ENCODE measurements at places on chromosomes 12 and 14.
A peak's percentile ranks its signal among the peaks of the same experiment; 100 is the strongest.

DNA sequence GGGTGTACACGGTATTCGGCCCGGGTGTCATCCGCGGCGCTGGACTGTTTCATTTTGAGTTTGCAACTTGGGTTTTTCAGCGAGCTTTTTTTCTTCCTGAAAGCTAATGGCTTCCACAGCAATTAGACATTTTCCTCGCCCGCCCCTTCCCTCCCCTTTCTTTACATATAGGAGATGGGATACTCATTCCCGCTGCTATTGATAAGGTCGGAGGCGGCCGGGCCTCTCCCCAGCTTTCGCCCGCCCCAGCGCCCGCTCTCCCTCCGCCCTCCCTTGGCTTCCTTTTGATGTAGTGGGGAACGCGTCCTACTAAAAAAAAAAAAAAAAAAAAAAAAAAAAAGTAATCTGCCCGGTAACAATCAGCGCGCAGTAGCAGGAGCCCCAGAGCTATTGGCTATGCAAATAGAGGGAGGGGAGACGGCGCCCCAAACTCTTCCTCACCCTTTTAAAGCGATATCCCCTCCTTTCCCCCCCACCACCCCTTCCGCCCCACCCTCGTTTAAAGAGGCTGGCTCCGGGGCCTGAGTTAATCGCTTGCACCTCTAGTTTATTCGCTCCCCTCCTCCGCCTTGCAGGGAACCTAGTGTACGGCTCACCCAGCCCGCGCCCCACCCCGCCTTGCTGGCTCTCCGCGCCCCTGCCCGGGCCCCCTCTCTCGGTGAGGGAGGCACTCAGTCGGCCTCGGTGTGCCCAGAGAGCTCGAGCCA is 1.7 kb upstream of the CCND2 start:
- DNase-seq, result peak; percentile 87

DNA sequence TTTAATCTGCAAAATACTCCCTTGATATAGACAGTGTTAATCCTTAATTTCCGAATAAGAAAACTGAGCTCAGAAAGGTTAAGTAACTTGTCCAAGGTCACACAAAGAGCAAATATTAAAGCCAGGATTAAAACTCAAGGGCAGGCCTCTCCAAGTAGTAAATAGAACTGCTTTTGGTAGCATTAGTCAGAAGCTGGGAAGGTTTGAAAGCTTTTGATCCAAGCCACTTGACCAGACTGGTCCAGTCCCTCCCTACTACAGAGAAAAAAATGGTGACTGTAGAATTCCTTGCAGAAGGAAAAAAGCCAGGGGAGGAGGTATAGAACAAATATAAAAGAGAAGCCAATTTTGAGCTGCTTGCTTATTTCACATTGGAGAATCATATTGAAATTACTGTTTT is 111.5 kb downstream of the NT5DC3 start:
- no peak for DNase-seq

DNA sequence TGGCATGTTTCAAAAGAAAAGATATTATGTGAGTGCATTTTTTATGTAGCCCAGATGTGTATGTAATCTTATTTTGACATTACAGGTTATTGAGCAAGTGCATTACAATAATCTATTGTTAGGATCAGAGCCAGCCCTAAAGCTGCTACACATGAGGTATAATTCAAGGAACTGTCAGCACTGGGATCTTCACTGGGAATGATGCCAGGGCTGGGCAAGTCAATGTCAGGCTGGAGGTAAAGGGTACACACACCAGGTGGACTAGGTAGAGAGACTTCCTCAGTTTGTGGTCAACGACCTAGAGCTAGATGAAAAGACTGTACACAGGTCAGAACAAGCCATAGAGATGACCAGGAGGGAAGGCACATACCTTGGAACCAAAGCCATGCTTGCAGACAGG is 15.4 kb downstream of the TRIM9 start:
- DNase-seq, result no peak

DNA sequence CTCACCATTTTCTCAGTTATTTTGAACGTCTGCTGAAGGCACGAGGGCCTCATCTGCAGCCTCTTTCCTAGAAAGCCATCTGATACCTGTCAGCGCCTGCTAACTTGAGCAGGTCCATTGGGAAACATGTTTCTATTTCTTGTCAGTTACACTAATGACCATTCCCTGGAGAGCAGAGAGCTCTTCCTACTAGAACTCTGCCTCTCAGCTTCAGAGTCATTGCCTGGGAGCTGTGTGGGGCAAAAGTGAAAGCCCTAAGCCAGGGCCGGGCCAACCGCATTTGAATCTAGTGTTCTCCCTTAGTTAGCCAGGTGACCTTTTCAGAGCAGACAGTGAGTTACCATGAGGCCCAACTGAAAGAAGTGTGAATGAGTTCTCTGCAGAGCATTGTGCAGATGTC is 135.8 kb downstream of the EML1 start:
- DNase-seq, result no peak

DNA sequence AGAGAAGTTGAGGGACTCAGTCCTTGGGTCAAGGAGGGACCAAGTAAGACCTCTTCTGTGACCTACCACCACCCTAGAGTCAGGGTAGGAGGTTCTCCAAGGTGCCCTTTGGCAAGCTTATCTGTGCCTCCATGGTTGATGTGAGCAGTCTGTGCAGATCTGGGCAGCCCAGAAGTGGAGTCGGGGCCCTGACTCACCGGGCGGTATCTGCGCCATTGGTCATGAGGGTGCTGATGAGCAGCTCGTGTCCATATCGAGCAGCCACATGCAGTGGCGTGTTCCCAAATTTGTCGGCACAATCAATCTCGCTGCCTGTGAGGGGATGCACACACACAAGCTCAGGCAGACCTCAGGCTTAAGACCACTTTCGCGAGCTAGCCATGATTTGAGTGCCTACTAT is 5.1 kb downstream of the ANKRD52 start:
- no peak for DNase-seq

GRCh38 chr14:62126879-62127478 is 364.8 kb downstream of the SNAPC1 start:
- no peak for DNase-seq

DNA sequence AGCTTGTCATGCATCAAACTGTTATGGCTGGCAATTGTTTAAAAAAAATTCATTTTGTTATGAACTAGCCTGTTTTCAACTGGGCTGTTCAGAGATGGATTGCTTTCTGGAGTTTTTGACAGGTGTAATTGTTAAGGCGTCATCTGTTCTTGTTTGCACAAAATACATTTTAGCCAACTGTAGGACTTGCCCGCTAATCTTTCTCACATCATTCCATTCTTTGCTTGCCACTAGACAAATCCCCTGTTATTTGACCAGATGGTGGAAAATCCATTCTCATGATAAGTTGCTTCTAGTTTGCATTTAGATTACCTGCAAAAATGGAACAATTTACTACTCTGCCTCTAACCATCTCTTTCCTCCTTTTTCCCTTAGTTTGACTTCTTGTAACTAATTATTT is 114.3 kb downstream of the NPAS3 start:
- no peak for DNase-seq

- DNase-seq, result peak; percentile 20
These were observed 31.1 kb downstream of the CCDC177 start for GRCh38 chr14:69543341-69544115.

DNA sequence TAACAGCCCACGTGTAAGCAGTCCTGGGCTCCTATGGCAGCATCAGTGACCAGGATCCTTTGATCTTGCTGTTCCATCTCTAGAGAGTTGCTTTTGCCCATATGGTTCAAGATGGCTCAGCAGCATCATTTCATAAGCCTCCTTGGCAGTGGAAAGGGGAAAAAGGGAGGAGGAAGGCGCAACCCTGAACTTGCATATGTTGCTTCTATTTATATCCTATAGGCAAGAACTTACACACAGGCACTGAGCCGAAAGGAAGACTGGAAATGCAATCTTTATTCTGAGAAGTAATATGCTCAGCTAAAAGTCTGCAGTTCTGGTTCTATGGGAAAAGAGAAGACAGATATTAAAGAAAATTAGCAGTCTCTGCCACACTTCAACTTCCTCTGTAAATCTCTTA is 167.7 kb upstream of the PLXNC1 start:
- DNase-seq, result no peak

GRCh38 chr14:51942971-51943370 is 46.4 kb upstream of the RTRAF start:
- DNase-seq, result no peak

- DNase-seq, result no peak
These were observed 219.2 kb downstream of the FSCB start for GRCh38 chr14:44287858-44288257.

- no peak for DNase-seq
These were observed 17.1 kb downstream of the DEGS2 start for GRCh38 chr14:100142073-100143040.

GRCh38 chr12:56836317-56836716 is 73.2 kb downstream of the HSD17B6 start:
- DNase-seq, result no peak

DNA sequence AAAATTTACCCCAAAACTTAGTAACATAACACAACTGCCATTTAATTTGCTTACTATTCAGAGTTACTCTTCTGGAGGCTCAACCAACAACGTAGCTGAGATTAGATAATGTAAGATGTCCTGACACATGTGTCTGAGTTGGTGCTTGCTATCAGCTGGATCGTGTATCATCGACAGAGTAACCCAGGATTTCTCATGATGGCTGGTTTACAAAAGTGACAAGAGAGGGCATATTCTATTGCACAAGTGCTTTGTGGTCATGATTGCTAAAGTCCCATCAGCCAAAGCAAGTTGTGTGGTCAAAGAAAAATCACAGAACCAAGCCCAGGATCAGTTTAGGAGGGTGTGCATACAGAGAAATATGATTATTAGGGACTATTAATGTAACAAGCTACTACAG is 73.4 kb downstream of the CAPZA3 start:
- no peak for DNase-seq

GRCh38 chr12:47556261-47557030 is 149.4 kb downstream of the RPAP3 start:
- no peak for DNase-seq

- no peak for DNase-seq
These were observed 41.1 kb downstream of the KICS2 start for GRCh38 chr12:64180951-64181350.

GRCh38 chr12:6538420-6539313 is 4.3 kb downstream of the GAPDH start:
- DNase-seq, result peak; percentile 24

GRCh38 chr12:14769969-14770495 is 33.2 kb downstream of the WBP11 start:
- peak; percentile 87 for DNase-seq

GRCh38 chr12:45789025-45789424 is 59.5 kb downstream of the ARID2 start:
- DNase-seq, result no peak

DNA sequence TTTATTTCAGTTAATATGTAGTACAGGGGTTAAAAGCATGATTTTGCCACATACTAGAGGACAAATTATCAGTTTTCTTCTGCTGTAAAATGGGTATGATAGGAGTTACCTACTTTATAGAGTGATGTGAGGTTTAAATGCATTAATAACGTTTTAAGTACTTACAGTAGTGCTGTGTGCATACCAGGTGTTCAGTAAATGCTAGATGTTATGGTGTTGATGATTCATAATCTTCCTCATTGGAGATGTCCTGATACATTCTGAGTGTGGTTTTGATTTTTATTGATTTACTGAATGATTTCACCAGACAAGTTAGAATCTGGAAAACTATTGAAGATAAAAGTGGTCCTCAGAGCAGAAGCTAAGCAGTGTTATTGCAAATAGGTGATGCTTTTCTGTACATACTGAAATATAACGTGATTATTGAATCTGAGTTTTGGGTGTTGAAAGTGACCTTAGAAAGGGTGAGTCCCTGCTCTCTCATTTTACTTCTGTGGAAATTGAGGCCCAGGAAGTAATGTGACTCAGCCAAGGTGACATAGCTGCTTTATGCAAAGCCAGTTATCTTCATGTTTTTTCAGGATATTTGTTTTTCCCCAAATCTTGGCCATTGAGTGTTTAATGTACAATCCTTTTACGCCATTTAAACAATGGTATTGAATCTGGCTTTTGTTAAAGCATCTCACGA is 54.7 kb downstream of the VRK1 start:
- no peak for DNase-seq

GRCh38 chr12:80837342-80837978 is 100.3 kb downstream of the LIN7A start:
- no peak for DNase-seq

GRCh38 chr12:71955970-71956369 is 17.3 kb downstream of the TPH2 start:
- no peak for DNase-seq

DNA sequence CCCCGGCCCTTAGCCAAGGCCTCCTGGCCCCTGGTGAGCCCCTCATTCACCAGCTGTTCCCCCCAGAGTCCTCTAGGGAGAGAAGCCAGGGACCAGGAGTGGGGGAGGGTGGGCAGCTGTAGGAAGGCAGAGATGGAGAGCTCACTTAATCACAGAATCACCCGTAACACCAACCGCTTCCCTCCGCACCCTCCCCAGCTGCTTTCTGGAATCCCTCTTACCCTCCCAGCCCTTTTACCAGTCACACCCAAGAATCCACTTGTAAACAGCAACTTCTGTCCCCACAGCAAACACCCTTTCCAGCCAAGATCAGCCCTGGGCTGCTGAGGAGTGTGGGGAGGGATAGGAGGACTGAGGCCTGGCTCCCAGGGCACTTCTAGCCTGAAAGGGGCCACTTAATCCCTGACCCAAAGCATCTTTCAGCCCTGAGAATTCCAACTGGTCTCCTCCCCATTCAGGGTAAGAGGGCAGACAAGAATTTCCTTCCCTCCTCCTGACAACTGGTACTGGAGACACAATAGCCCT is 18.8 kb downstream of the NCKAP5L start:
- no peak for DNase-seq

- DNase-seq, result no peak
These were observed 10.9 kb downstream of the ISCU start for GRCh38 chr12:108573317-108573716.

DNA sequence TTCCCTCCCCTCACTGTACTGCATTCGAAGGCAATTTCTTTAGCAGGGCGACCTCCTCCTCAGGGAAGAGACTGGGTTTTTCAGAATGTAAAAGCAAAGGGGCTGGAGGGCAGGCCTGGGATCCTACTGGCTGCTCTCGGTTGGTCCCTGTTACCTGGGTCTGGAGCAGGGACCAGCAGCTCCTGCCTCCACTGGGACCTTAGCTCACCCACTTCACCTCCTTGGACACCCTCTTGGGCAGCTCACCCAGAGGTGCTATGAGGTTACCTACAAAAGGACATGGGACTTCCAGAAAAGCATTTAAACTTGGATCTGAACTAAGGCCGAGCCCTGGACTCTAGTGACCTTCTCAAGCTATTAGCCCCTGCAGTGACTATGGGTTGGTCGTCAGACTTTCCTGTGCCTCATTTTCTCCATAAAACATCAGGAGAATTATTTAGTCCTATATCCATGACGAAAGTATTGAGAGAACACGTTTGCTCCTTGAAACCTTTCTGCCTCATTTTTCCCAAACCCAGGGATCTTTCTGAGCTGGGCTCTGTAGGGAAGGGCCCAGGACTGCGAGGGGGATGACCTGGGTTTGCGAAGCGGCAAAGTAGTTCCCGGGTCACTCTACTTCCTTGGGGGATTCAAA is 65.0 kb downstream of the FBXL14 start:
- DNase-seq, result no peak

GRCh38 chr12:30415777-30416176 is 279.9 kb downstream of the IPO8 start:
- no peak for DNase-seq

Data from stimulated activated CD4-positive, alpha-beta T cell treated with anti-CD3 and anti-CD28 coated beads, Interleukin-15, amount 100 ng/mL, for 48 hours (primary cell).